OCI-M1 (cell line): ENCODE measurements at places on chromosomes 1 and 21.

DNA sequence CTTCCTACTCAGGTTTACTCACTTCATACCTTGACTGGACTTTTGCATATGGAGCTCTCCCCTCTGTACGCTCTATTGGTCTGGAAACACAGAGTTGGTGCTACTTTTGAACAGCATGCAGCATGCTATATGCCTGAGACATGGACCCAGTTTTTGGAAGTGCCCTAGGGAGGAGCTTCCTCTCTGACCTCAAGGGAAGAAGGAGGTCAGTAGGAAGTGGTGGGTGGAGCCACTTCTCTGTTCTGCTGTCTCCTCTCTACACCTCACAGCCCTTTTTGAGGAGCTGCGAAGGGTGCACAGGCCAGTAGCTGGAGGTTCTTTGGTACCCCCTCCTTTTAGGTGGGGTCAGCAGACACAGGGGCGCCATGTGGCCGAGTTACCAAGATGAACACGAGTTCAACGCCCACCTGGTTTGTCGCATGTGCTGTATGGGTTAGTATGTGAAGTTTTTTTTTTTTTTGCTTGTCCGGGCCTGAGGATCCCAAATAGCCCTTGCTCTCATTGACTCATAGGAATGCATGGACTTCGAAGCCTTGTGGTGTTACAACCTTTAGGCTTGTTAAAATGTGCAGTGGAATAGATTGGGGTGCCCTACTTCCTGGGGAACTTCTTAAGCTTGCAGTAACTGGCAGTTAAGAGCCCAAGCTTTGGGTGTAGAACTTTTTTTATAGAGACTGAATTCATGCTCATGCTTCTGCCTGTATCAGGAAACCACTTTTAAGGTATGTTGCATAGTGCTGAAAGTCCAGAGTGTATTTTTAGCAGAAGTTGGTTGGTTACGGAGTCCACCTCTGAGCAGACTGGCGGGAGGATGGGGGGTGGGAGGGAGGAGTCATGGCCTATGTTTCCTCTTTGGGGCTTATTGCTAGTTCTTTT, 10.7 kb downstream of the MACF1 start:
- DNase-seq: peak; percentile 76

GRCh38 chr1:214923278-214923915, 159.1 kb upstream of the KCNK2 start:
- DNase-seq: no peak

DNA sequence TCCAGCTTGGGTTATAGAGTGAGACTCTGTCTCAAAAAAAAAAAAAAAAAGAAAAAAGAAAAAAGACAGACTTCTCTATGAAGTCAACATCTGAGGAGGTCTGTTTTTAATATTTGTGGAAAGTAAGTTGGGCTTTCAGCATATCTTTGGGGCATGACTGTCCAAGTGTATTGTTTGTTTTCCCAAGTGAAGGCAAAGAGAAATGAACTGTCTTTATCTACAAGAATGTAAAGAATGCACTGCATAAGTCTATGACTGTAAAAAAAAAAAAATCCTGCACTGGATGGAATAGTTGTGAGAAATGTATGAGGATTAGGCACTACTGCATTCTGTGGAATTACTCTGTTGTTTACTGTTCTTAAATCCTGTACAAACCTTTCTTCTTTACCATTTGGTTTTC, 45.6 kb upstream of the TMEM61 start:
- no peak for DNase-seq

DNA sequence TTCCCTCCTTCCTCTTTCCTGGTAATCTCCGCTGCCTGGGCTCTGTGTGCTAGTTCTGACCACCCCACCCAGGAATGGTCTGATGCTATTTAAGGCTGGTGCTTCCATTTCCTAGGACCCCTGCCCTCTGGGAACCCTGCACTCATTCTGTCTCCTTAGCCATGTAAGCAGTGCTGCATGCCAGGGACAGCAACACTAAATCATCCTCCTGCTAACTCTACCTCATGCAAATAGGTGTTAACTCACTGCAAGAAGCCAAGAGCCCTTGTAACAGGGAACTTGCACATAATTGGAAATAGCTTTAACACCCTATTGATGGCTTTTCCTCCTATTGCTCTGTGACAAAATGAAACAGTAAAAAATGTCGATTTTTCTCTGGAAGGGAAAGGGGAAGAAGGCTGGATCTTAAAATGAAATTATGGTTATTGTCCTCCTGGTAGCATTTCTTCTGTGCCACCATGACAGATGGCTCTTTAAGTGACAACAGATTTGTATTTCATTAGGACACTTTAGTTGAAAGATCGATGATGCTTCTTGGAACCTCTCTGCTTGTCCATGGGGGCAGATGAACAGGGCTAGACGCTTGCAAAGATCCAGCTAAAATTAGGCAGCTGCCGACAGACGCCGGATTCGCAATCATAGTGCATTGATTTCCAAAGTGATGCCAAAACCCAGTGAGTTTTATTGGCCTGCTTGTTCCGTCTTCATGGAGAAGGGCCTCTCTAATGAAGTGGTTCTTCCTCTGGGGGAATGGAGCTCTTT, 551.7 kb downstream of the MATN1 start:
- DNase-seq: no peak

DNA sequence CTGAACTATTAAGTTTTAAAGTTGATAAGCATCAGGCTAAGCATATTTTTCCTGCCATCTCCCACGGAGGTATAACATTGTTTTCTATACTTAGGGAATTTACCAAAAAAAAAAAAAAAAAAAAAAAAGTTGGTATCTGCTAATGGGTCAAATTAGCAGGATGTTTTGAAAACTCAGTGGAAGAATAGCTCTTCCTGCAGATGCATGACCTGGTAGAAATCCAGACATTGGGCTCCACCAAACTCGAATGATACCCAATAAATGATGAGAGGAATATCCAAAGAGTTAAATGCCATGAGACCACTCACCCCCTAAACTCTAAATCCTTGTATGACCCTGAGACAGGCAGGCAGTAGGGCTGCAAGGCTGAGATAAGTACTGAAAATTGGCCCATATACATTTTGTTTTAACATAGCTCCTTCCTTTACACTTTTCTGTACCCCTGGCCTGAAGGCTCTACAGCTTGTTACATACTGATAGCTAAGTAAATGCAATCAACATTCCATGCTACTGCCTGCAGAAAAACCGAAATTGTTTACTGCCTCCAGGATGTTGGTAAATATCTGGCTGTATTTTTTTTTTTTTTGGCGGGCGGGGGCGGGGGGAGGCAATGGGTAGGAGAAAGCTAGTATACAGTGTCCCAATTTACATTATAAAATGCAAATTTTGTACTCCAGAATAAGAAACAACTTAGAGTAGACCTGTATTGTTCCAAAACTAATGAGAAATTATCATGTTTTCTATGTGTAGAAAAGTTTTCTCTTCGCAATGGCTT, 57.6 kb downstream of the NFIA start:
- DNase-seq: peak; percentile 32
